ENCODE measurements at places on chromosomes 12 and 14. TPM values are rescaled to one million over a fixed set of nuclear protein-coding genes. Genes with fewer than 3 reads are reported as not detected.

SYCP3 gene
- total RNA-seq, result 0.15 TPM

DNA sequence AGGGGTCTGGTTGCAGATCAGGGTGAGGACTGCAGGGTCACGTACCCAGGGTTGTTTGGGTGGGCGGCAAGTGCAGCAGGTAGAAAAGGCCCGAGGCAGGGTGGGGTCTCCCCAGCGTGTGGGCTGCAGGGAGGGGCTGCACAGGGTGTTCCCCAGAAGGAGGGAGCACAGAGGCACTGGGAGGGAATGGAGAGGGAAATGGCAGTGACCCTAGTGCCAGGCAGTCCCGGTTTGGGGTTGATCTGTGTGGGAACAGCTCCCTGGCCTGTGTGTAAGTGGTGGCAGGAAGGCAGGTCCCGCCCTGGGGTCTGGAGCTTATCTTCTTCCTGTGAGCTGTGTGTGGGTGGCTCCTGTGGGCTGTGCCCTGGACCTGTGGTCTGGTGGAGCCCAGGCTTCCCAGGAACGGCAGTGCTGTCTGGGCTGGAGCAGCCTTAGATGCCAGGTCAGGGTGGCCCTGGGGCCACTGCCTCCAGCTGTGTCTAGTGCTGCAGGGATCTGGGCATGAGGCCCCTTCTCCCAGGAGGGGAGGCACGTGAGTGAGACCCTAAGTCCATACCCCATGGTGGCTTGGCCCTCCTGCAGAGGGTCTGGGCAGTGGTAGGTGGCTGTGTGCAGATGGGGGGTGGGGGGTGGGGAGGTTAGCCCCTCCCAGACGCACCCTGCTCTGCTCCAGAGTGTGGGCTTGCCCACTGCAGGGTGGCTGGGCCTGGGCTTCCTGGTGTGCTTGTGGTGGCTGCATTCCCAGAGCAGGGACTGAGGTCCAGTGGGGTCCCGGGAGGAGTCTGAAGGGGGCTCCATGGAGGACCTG, 363.5 kb downstream of the TMEM121 start:
- DNase-seq, result no peak

GRCh38 chr12:128415036-128415560, 148.1 kb downstream of the TMEM132C start:
- no peak for DNase-seq

DNA sequence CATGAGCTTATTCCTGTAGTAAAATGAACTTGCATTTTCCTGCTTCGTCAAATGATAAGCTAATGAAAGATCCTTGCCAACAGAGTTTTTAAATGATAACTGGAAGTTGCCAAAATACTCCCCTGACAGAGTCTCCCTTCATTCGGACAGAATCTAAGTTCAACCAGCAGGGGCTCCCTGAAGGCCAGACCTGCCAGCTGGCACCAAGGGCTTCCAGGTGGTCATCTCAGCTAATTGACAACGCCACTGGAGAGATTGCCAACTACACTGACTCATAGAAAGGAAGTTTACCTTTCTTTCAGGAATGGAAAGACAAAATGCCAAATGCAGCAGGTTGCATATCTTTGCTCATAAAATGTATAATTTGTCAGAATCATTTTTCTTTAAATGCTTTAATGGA, 462.8 kb downstream of the GXYLT1 start:
- no peak for DNase-seq

DNA sequence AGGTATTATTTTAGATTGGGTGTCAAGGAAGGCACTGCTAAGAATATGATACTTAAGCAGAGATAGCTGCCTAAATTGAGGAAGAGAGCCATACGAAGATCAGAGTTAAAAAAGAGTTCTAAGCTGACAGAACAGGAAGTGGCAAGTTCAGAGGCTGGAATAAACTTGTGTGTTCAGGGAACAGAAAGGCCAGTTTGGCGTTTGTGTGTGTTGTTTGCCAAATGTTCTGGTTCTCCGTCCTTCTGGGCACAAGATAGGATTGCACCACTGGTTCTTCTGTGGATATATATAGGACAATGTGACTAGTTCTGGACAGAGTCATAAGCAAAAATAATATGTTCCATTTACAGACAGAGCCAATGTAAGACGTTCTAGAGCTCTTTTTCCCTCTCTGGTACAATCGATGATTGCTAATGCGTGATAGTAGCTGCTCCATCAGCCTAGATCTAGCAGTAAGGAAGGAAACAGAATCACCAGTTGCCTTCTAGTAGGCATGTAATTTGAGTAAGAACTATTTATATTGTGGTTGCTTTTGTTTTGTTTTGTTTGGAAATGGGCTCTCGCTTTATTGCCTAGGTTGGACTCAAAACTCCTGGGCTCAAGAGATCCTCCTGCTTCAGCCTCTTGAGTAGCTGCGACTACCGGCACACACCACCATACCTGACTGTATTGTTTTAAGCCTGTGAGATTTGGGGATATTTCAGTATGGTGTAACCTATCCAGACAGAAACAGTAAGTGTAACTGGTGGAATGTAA, 7.4 kb downstream of the BBS10 start:
- no peak for DNase-seq

DNA sequence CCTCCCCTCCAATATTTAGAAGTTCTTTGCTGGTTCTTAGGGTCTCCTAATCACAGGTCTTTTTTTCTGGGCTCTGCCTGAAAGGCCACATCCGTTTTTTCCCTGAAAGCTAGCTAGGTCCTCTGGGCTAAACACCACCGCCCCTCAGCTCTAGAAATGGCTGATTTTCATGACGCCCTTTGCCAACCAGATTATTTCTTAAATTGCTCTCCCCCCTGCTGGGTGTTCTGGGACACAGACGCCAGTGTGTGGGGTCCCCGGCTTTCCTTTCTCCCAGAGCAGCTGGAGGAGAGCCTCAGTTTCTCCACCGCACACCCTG, 45.3 kb upstream of the ATP23 start:
- DNase-seq, result no peak

DNA sequence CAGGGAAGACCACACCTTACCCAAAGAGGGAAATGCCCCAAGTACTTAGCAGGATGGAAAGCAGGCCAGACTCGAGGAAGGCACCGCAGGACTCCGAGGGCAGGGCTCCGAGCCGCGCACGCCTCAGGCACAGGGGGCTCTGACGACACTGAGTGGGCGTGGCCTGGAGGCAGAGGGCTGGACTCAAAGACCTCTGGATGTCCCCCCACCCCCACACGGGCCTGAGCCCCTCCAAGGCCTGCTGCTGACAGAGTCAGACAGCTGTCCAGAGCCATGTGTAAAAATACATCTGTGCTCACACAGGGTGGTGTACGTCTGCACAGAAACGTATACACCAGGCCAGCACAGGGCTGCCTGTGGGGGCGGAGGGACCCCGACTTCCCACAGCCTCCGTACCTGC, 1.4 kb downstream of the AKT1 start:
- peak; percentile 23 for DNase-seq

GRCh38 chr12:113571713-113572112, 100.0 kb upstream of the LHX5 start:
- no peak for DNase-seq

- peak; percentile 83 for DNase-seq
Observed at GRCh38 chr12:47825173-47825639, 5.5 kb upstream of the HDAC7 start.

GRCh38 chr14:74281069-74281468, 21.7 kb downstream of the ABCD4 start:
- DNase-seq, result no peak

DNA sequence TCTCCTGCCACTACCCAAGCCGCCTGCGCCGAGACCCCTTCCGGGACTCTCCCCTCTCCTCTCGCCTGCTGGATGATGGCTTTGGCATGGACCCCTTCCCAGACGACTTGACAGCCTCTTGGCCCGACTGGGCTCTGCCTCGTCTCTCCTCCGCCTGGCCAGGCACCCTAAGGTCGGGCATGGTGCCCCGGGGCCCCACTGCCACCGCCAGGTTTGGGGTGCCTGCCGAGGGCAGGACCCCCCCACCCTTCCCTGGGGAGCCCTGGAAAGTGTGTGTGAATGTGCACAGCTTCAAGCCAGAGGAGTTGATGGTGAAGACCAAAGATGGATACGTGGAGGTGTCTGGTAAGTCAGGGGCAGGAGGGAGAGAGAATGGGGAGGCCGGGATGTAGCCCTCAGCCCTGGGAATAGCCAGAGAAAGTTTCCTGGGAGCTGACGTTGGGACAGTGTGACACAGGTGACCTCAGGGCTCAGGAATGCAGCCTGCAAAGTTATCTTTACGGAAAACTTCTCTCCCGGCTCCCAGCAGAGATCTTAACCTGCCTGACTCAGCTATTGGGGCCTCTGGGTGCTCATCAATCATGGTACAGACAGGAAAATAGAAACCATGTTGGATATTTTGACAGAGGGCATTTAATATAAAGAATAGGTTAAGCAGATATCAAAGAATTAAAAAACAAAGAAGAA, 747 bp downstream of the HSPB8 start:
- peak; percentile 81 for DNase-seq

- peak; percentile 85 for DNase-seq
Observed at GRCh38 chr12:113244047-113244460, 22.8 kb downstream of the TPCN1 start.

- DNase-seq, result no peak
Observed at GRCh38 chr12:104864668-104865067, 93.4 kb downstream of the SLC41A2 start.

DNA sequence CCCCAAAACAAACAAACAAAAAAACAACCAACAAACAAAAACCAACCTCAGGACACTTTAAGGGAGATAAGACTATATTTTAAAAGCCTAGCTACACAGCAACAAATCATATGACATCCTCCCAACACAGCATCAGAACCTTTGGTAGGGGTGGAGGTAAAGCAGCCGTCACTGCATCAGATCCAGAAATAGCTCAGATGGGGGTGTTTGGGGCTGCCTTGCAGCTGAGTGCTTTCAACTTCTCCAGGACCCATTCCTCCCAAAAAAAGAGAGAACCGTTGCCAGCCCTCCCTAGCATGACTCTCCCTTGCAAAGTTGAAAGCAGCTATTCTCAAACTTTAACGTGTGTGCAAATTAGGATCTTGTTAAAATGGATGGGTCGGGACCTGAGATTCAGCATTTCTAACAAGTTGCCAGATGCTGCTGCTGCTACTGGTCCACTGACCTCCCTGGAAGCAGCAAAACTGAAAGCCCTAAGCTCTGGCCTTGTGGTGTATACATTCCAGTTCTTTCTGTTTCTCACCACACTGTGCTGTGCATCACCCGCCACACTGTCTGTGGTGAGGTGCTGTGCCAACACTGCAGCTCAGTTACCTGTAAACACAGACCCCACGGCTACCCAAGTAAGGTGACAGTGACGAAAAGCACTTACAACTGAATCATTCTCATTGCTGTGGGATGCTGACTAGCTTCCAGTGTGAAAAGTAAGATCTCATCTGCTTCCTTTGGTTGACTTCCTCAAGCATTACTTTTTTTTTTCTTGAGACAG, 54.0 kb downstream of the SLC38A1 start:
- no peak for DNase-seq

DNA sequence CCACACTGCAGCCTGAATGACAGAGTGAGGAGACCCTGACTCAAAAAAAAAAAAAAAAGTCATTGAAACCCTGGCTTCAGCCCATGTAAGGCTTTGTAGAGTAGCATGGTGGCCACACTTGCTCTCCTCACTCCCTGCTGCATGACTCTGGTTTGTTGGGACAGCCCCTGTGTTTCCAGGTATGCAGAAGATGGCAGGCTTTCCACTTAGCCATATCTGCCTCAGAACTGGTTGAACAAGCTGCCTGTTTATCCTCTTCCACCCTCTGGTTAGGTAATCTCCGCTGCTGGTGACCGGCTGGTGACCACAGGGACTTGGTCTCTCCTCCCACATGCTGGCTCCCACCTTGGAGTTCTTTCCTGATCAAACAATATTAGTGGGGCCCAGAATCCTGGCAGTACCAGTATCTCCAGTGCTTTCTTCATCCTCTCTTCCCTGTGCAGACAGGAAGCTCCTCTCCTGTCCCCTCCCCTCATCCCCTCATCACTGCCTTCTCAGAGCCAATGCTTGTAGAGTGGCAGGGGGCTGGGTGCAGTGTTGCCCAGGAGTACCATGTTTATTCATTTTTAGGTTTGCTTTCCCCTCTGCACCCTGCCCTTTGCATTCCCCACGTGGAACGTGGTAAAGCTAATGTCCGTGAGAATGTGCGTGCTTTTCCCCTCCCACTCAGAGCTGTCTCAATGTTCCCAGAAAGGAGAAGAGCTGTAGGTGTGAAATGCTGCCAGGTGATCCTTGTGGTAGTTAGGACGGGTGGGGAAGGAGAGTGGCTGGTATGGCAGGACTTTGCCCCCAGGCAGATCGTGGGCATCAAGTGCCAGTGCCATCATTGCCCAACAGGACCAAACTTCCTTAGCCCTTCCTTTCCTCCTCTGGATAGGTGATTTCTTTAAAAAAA, 11.3 kb downstream of the ABHD12B start:
- no peak for DNase-seq

GRCh38 chr12:68048648-68049297, 59.5 kb downstream of the IFNG-AS1 start:
- DNase-seq, result no peak

- no peak for DNase-seq
Observed at GRCh38 chr14:20797164-20797563, 5.5 kb downstream of the RNASE1 start.

DNA sequence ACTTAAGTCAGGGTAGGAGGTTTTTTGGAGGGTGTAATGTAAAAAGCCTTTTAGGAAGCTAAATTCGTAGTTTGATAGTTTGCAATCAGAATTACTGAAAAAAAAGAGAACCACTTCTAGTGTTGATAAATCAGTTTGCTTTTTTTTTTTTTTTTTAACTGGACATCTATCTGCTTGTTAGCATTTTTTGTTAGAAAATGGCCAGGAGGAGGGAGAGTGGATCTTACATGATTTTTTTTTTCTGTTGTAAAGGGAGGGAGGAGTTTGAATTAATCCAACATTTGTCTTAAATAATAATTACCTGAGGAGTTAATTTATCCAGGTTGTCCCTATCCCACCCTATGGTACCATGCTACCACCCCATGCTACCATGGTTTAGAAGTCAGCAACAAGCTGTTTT, 1.2 kb downstream of the FBXO34 start:
- no peak for DNase-seq

- peak; percentile 80 for DNase-seq
Observed at GRCh38 chr12:46963977-46964971, 115.1 kb upstream of the PCED1B start.

- no peak for DNase-seq
Observed at GRCh38 chr12:121159467-121160307, 27.0 kb downstream of the P2RX7 start.

DNA sequence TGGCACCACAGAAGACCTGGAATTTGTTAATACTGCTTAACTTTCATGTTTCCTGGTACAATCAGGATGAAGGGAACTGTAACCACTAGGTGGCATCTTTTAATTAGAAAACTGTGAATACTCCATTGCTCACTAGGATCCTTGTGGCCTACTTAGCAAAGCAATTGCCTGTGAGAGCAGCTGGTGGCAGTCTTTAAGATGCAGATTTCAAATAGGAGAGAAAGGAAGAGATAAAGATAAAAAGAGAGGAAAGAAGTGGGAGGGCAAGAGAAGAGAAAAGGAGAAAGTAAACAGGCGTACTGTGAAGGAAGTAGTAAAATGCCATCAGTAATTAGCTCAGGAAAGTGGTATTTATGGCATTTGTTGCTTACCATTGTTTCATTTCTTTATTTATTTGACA, 114.5 kb downstream of the RAD51B start:
- DNase-seq, result peak; percentile 90

- no peak for DNase-seq
Observed at GRCh38 chr12:61676520-61676919, 583.7 kb upstream of the USP15 start.
